Thoracic aorta (tissue), 2 donors: ENCODE measurements at places on chromosomes 12 and 14.

DNA sequence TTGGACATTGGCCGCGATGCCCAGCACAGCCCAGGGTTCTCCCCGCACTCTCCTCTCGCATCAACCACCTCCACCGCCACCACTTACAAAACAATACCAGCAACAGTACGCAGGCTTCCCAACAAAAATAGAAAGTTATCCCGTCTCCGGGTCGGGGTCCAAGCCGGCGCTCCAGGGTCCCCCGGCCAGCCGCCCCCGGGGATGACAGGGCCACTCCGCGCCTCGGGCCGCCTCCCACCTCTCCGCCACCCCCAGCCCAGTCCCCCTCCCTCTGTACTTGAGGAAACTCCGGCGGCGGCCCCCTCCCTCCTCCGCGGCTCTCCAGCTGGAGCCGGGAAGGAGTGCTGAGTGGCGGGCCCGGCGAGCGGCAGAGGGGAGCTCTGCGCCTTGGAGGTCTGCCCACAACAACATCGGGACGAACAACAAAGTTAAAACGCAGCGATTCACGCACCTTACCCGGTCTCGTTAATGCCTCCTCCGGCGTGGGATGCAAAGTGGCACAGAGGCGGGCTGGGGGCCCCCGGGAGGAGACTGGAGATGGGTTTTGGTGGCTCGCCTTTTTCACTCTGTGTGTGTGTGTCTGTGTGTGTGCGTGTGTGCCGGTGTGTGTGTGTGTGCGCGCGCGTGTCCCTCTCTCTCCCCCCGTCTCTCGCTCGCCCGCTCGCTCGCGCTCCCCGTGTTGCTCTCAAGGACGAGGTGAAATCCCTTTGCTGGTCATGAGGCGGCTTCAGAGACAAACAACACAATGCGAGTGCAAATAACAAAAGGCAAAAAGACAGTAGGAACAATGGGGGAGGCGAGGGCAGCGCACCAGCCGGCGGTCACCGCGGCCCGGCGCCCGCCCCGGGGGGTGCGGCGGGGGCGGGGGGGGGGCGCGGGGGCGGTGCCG lies 386.8 kb downstream of the BCAT1 start:
- DNase-seq: no peak

- no peak for DNase-seq
Observed at GRCh38 chr12:84047881-84048280, 864.7 kb downstream of the SLC6A15 start.

- DNase-seq: no peak
Observed at GRCh38 chr12:112979041-112979680, 842 bp downstream of the OAS2 start.

- DNase-seq: no peak
Observed at GRCh38 chr14:79920180-79920692, 291.1 kb downstream of the DIO2 start.

DNA sequence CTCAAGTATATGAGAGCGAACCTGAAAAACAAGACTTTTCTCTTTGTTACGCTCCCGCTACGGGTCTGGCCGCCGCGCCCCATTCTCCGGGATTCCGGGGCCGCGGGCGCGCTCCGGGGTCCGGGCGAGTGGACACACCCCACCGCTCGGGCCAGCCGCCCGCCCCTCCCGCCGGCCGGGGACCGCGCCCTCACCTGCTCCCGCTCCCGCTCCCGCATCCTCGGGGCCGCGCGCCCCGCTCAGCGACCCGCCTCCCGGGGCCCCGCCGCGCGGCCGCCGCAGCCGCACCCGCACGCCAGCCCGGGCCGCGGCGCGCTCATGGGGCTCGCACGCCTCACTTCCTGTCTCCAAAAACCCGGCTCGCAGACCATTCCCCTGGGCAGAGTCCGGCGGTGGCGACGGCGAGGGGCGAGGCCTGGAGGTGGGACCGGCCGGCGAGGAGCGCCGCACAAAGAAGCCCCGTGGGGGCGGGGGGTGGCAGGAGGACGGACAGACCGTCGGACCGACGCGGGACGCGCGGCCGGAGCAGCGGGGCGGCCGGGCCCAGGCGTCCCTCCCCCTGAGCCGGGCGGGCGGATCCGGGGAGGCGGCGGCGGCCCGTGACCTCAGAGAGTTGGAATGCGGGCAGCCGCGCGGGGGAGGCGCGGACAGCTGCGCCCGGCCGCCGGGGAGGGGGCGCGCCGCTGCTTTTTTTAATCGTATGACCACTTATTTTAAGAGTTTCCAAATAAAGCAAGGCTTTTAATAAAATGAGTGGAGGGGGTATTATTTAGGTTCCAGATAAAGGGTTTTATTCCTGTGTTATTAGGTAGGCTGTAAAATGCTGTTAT lies at the start of gene PTPN21:
TSS of gene PTPN21 (minus strand) at position 551 of the 830 bp plus-strand sequence. CDS start 4,590 bp downstream, outside the sequence.
- DNase-seq: no peak

DNA sequence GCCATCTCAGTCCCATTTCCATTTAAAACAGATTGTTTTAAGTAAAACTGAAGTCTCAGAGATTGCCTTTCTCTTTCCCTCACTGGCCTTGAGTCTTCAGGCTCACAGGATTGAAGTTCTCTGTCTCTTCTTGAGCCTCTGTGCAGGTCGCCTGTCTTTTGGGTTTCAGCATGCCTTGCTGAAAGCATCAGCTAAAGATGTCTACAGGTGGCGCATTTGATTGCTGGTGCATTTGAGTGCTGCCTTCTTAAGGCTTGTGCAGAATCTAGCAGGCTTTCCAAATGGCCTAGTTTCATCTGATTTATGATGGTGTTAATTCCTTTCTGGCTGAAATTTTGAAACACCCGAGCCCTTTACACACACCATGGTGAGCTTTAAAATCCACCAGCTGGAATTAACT lies 1062.2 kb upstream of the FBXO33 start:
- no peak for DNase-seq

DNA sequence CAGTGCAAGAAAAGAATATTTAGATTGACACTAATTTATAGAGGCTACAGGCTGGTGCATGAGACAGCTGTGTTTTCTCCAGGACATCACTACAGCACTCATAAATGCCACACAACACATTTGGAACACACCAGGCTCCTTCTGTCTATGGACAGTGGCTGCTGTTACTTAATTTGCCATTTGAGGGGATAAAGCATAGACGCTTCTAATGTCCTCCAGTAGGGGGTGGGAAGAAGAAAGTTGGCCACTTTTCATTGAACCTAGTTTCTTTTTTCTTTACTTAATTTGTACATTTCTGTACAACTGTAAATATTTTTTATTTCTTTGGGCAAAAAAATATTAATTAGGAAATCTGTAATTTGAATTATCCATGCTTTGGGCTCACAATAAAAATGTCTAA lies 12.4 kb upstream of the RTN1 start:
- no peak for DNase-seq

GRCh38 chr12:570435-570920 lies 92.8 kb downstream of the NINJ2 start:
- DNase-seq: peak; percentile 54

DNA sequence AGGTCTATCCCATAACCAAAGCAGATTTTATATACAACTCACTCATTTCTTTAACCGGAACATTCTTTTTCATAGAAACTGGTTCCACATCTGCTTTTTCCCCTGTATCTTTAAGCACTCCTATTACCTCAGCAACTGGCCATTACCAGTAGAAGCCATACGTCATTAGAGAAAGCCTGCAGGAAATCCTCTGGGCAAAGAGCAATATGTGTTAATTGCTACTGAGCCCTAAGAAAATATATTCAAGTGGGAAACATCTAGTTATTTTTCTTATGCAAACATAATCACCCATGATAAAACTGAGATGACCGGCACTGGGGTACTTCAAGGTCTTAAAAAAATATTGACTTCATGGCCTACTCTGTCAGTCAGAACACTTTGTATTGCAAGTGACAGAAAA lies 28.2 kb upstream of the CPSF6 start:
- no peak for DNase-seq

DNA sequence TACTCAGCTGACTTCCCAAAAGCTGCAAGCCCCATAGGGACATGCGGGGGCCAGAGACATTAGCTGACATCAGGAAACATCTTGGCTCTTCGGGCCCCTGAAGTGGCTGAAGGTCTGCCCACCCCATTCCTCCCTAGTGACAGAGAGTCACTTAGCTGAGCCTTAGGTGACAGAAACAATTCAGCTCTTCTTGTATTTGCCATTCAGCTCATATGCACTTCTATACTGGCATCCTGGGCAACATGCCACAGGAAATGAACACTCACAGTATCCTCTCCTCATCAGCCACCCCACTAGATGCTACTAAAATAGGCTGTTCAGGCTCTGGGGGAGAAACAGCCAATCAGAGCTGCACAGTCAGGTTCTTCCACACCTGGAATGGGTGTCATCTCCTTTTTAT lies 3.4 kb downstream of the DCTN2 start:
- no peak for DNase-seq

DNA sequence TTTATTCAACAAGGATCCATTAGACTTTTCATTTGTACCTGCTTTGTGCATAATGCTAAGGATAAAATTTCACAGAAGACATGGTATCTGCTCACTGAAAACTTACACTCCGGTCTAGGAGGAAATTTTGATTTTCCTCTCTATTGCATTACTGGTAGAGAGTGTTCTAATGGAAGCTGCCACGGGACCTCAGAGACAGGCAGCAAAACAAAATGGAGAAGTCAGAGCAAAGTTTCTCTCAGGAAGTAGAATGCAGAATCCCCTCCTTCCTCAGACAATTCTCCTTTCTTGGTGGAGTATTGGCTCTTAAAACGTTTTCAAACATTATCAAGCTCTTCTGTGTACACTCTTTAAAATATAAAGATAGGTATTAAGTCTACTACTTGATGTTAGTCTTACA lies 12.3 kb downstream of the CLEC2B start:
- no peak for DNase-seq

DNA sequence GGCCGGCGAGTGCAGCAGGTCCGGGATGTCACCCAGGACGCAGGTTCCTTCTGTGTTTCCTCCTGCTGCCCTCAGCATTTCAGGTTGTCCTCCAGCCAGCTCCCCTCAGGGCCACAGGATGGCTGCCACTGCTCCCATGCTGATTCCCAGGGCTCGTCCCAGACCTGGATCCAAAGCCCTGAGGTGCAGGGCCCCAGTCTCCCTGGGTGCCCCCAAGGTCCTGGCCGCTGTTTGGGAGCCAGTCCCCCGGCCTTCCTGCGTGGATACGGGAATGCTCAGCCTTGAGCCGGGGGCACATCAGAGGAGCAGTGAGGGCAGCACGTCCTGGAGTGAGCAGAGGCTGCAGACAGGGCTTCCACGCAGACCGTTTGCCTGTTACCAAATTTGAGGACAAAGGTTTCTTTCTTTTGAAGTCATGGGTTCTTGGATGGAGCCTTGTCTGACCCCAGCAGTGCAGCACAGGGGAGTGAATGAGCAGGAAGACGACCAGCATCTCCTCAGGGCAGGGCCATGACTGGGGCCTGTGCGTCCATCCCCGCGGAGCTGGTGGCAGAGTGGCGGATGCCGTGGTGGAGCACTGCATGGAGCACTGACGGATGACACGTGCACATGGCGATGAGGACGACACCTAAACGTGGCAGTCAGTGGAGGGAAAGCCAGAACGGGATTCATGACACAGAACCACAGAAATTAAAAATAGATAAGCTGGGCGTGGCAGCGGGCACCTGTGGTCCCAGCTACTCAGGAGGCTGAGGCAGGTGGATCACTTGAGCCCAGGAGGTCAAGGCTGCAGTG lies 12.5 kb upstream of the CACNA2D4 start:
- no peak for DNase-seq

- DNase-seq: no peak
Observed at GRCh38 chr12:69509904-69510827, 40.0 kb downstream of the FRS2 start.

DNA sequence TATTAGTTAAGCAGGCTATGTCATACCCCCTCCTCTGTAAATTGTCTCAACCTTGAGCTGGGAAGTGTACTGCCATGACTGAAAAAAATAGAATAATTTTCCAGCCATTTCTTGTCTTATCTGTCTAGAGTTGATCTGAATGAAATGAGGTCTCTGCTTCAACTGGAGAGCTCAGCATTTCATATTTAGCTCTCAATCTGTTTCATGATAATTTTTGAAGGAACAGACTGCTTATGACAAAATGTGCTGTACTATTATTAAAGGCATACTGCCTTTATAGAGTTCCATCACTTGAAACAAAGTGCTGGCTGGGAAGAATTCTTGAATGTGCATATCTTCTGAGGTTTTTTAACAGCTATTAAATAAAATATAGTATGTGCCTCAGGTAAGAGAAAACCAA lies 19.1 kb downstream of the PTPRO start:
- no peak for DNase-seq

DNA sequence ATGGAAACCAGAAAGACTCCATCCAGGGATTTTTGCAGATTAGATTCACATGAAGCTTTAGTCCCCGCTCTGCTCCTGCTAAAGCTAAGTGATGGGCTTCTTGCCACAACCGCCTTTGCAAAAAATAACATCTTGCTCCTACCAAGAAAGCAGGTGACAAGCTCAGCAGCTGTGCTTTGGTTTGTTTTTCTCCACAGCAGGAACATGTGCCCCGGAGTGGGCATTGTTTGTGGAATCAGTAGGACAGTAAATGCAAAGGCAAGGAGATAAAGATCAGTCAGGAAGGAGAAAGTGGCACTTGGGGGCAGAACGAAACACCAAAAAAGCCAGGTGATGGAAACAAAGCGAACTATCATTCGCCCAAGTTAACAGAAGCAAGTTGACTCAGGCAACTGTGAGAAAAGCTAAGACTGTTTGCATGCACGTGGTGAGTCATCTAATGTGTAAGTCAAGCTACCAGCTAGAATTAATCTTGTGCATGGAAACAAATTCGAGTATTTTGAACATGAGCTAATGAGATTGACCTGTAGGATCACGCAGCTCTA lies 165.5 kb upstream of the PLXNC1 start:
- DNase-seq: no peak

DNA sequence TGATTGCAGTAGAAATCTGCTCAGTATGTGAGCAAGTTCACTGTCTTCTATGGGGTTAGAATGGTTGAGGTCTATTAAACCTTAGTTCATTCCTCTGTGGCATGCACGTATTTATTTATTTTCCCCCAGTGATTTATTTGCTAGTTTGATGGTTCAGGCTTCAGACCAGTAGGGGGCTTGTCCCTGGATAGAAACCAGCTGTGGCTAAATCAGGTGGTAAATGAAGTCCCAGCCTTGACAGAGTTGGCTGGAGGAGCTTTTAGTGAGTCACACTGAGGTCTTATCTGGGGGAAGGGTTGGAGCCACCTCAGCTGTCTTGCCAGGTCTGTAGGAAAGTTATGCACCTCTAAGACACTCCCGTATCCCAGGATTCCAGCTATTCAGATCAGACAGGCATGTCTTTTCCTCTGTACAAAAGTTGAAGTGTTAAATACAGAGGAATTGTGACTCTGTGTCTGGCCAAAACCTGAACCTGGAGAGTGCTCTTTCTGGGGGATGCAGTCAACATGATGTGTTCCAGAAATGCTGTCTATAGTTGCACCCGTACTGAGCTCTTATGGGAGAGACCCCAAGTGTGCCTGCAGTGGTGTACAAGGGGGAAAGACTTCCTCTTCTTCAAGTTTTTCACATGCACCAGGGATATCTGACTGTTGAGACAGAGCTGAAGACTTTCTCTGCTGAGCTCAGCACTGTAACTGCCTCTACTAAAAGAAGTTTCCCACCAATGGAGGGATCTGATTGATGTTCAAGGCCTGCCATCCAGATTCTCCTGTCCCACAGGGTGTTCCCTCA lies 1322.1 kb downstream of the TMEM121 start:
- DNase-seq: no peak

DNA sequence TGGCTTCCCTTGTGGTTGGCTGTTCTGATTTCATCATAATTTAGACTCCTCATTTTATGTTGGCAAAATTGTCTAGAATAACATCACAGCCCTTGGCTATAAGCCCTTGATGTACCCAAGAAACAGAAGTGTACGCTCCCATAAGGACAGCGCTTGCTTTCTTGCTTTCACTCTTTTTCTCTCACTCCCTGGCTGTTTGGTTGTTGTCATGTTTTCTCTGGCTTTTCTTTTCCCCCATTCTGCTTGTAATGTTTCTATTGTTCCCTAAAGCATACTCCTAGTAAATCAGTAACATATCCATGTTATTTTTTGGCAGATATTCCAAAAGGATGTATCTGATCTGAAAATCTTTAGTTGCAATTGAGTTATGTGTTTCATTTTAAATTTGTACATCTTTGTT lies 530.5 kb downstream of the NOVA1 start:
- no peak for DNase-seq
